ENCODE measurements at places on chromosomes 2 and 18.

DNA sequence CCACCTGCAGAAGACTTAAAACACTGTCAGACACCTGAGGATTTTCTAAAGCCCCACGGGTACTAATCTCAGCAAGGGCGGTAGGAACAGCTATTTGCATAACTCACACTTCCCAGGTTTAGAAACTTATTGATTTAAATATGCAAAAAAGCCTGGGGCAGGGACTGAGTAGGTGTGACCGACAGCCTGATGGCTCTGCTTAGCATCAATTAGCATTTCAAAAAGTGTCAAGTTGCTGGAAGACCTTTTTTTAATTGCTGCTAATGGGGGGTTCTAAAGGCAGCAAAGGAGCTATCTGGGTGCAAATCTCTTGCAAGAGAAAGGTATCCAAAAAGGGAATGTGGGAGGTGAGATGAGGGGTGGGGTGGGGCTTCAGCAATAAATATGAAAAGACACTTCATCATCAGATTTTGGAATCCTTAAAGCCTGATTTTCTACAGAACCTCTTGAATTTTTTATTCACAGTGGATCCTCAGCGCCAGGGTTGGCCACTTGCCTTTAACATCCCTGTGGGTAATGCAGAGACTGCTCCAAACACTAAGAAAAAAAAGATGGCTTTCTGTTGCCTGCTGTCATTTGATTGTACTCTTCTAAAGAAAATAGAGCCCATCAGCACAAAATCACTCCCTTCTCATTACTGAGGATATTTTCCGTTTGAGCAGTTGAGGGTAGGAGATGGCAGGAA, 121.1 kb upstream of the RMP24 start:
- DNase-seq = no peak

DNA sequence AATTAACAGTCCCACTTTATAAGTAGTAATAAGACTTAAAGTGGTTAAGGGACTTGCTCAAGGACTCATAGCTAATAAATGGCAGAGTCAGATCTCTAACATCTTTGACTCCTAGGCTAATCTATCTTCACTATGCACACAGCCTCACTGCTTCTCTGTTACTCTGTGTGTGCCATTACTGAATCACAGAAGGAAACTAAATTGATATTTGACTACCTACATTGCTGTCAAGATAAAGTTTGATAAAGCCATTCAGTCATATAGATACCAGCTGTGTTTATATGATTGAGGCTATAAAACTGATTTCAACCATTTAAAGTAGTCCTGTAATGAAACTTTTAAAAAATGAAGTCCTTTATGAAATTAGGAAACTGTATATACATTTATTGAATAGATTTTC, 10.9 kb downstream of the SLC39A10 start:
- DNase-seq = no peak

- DNase-seq = no peak
These were observed 134.7 kb upstream of the DNAJC10 start for GRCh38 chr2:182581196-182581935.

GRCh38 chr2:15920696-15921095, 19.7 kb upstream of the MYCN start:
- no peak for DNase-seq

DNA sequence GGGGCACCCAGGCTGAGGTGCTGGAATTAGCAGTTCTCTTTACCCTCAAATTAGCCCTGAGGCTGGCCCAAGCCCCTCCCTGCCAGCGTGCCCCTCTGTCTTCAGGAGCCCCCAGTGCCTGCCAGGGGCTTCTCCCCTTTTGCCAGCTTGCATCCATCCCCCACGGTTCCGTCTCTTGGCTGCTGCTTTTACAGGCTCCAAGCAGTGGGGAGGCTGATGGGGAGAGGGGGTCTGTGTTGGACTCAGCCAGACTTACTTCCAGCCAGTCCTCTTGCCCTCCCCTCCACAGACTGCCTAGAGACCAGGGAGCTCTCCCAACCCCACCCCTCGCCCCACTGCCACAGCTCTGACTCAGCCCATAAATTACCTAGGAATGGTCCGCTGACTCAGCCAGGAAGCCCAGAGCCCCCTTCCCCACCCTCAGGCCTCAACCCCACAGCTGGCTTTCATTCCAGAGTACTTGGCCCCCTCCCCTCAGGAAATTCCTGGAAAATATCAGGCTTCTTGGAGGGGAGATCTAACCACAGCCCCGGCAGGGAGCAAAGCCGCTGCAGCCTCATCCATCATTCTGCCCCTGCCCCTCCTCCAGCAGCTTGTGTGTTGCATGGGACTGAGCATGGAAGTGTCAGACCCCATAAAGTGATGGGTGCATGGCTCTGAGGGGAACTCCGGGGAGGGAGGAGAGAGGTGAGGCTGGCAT, 184.6 kb downstream of the ZFP36L2 start:
- DNase-seq = no peak

GRCh38 chr2:1101982-1102590, 151.4 kb downstream of the SNTG2 start:
- DNase-seq = no peak

GRCh38 chr2:113149553-113150257, 22.3 kb downstream of the IL1RN start:
- DNase-seq = no peak

GRCh38 chr18:11392292-11392691, 217.1 kb upstream of the SLC35G4 start:
- DNase-seq = peak; percentile 6

DNA sequence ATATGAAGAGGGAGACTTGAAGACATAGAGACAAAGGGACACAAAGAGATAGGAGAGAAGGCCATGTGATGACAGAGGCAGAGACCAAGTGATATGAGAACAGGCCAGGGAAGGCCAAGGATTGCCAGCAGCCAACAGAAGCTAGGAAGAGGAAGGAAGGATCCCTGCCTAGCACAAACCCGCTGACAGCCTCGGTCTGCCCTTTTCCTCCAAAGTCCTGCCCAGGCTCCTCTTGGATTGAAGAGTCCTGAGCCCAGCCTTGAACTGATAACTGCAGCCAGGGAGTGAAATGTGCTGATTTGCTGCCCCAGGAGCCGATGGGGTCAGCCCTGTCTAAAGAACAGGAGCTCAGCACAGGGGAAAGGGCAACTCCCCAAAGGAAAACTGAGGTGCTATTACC, 76.6 kb downstream of the MCFD2 start:
- no peak for DNase-seq

DNA sequence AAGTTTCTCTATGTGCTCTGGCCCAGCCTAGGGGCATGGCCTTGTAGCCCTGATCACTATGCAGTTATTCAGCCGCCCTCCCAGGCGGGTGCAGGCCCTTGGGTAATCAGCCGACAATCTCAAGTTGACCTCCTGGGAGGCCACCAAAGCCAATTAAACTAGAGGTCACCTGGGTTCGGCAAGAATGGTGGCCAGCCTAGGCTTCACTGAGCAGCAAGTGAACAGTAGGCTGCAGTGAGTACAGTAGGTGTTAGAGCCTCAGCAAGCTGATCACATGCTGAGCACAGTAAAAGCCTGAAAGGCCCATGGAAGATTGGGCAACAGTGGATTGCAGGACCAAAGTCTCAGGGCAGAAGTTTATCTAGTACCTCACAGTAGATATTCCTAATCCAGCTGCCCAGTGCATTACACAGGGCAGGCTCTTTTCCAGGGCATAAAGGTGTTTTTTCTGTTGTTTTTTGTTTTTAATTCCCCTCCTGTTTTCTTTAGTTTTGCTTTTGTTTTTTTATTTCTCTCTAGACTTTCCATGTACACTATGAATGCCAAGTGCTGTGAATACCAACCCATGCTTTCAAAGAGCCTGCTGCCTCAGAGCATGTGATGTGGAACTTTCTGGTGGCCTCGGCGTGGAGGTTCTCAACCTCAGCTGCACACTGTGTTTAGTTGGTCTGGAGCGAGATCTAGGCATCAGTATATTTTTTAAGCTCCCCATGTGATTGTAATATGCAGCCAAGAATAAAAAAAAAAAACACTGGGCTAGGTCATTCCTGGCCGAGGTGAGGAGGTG, 55.9 kb upstream of the ATL2 start:
- no peak for DNase-seq

DNA sequence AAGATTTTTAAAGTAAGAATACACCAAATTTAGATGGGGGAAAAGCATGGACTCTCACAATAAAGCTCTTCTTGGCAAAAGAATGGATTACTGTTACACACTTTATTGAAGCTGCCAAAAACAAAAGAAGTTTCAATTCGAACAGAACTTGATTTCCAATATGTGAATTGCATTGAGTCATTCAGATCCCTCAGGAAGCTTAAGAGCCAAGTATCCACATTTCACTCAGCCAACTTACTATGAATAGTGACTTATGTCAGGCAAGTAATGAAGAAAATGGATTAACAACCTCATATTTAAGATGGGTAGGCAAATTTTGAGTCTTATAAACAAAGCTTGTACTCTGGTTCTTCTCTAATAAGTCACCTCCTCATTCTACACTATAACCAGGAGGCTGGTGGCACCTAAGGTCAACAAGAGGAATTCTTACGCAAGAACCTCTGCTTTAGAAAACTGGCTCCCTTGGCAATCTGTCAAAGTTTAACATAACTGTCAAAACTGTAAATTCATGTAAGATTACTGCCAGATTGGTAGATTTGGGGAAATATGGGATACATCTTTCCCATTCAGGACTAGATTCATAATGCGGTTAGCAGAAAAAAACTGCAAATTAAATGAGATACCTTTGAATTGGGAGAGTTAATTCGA, 6.0 kb downstream of the HADHA start:
- no peak for DNase-seq

- no peak for DNase-seq
These were observed 5.5 kb upstream of the RMDN2 start for GRCh38 chr2:37919631-37920032.

- DNase-seq = no peak
These were observed 33.0 kb downstream of the COPS9 start for GRCh38 chr2:240103136-240103535.

DNA sequence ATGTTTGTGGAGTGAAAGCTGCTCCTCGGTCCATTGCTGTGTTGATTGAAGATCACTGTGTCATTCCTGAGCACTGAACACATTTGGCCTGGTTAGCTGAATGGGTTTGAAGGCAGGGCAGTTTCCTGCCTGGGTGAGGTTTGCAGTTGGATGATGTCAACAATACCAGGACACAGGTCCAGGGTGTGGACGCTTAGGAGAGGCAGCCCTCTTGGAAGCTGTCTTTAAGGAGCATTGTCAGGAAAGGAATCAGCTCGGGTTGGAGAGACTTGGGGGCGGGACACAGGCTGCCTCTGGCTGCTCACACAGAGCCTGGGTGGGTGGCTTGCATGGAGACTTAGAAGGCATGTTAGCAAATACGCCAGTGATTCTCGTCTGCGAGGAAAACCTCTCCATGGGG, 237.7 kb downstream of the SEPTIN10 start:
- DNase-seq = no peak

DNA sequence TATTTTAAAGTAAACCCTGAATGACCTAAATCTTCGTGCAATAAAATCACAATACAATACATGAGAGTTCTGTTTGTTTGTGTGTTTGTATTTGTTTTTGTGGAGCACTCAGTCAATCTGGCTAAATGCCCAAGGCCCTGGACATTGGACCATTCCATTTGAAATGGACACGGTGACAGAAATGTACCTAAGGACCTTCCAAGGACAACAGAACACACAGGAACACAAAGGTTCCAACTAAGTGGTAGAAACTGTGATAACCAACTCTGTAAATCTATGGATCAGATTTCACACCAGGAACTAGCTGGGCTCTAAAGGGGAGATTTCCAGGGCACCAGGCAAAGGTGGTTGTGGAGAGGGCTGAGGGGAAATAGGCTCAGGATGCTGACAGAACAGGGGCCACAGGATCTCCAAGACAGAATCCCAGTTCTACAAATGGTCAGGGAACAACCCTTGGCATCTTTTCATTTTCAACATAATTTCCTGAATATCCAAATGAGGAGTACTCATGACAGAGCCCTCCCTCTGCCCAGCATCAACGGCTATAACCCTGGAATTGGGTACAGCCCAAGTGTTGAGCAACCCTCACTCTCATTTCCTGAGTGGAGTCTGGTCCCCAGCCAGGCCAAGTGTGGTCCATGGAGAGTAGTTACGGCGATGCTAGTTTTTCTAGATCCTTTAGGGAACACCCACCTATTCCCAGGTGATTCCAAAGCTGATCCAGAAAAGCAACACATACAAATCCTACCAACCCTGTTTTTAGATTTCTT, 78.4 kb downstream of the NCKAP5 start:
- no peak for DNase-seq

DNA sequence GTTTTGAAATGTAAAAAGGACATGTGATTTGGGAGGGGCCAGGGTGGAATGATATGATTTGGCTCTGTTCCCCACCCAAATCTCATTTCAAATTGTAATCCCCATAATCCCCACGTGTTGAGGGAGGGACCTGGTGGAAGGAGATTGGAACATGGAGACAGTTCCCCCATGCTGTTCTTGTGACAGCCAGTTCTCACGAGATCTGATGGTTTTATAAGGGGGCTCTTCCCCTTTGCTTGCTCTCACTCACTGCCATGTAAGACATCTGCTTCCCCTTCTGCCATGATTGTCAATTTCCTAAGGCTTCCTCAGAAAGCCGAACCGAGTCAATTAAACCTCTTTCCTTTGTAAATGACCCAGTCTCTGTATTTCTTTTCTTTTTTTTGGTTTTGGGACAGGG, 39.2 kb downstream of the FECH start:
- no peak for DNase-seq

- no peak for DNase-seq
These were observed 85.2 kb downstream of the STRADB start for GRCh38 chr2:201536754-201537153.

DNA sequence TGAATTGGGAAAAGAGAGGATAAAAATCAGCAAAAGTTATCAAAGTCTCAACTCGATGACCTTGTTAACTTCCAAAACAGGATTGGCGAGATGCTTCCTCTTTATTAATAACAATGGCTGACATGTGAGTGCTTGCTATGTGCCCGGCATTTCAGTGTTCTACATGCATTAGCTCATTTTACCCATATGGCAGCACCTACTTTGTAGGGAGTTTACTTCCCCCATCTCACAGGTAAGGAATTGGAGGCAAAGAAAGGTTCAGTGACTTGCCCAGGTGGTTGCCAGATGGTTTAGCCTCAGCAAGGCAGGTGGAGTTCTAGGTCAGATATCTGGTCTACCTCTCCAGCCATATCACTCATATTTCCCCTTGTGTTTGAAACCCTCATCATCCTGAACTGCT, 12.4 kb downstream of the TFCP2L1 start:
- no peak for DNase-seq

- no peak for DNase-seq
These were observed 85.9 kb downstream of the UBE2E3 start for GRCh38 chr2:181066333-181066732.

GRCh38 chr18:21980744-21981143, 188.6 kb upstream of the GATA6 start:
- no peak for DNase-seq

- DNase-seq = peak; percentile 9
These were observed 185.4 kb upstream of the DLGAP1 start for GRCh38 chr18:4640349-4641012.

GRCh38 chr2:110770959-110771431, 38.6 kb downstream of the ACOXL start:
- DNase-seq = no peak

DNA sequence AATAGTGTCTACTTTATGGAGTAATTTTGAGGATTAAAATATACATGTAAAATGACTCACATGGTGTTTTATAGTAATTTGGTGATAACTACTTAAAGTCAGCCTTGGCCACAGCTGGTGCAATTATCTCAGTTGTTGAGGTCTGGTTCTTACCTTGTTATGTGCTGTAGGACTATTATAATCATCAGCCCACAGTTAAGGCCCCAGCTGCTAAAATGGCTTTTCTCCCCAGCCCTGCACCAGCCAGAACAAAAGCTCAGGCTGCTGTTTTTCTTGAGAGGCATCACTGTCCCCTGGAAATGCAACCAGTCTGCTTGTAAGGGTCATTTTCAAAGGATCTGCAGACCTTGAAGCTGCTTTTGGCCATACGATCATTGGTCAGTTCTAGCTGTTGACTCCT, 283.3 kb upstream of the THUMPD2 start:
- DNase-seq = no peak
